ENCODE measurements at places on chromosomes 2 and 18. TPM values are rescaled to one million over a fixed set of nuclear protein-coding genes. Genes with fewer than 3 reads are reported as not detected.
A peak's percentile ranks its signal among the peaks of the same experiment; 100 is the strongest.

The ESPNL gene
- 1.5 TPM for total RNA-seq

The CYTIP gene
- total RNA-seq: not detected

The AKAIN1 gene
- not detected for total RNA-seq

The IL36RN gene
- not detected for total RNA-seq

The EFHD1 gene
- total RNA-seq: 3.8 TPM

The ZNF521 gene
- total RNA-seq: 1.6 TPM

GRCh38 chr18:12308386-12309100 lies 502 bp downstream of the TUBB6 start:
- peak; percentile 91 for DNase-seq

DNA sequence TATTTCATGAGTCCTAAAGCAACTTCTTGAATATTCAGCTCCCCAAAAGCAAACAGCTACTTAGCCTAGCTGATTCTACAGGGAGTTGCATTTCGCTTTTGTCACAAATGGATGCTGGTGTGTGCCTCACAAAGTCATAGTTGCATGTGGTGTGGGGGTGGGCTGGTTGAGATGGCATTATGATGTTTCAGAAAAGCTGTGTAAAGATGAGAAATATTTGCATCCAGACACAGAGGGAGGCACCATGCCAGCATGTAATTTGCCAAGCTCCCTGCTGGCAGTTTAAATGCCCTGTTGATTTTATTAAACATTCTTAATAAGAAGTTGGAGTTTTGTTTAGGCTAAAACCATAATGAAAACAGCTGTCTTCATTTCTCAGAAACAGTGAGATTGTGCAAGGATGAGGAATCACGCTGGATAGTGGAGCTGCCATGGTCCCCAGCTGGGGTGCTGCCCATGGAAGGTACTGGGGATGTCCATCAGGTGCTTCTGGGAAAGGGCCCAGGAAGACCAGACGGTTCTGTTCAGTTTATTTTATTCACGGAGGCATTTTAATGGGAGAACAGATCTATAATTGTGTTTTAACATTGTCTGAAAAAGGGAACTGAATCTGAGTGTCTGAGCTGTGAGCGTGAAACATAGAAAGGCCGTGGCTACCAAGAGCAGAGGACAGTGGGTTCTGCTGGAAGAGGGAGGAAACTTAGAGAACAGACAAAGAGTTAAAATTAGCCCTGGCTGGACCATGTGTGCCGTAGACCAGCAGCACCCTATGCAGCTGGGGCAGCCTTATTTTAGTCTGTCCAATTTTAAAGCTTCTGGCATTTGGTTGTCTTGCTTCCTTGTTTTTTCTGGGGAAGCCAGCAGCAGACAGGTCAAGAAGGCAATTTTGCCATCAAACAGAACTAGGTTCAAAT lies 177.1 kb downstream of the FAM210A start:
- DNase-seq: no peak

- no peak for DNase-seq
Measured at GRCh38 chr2:11371092-11371937, 26.9 kb upstream of the ROCK2 start.

- no peak for DNase-seq
Measured at GRCh38 chr2:183799761-183800160, 675.5 kb downstream of the NUP35 start.

DNA sequence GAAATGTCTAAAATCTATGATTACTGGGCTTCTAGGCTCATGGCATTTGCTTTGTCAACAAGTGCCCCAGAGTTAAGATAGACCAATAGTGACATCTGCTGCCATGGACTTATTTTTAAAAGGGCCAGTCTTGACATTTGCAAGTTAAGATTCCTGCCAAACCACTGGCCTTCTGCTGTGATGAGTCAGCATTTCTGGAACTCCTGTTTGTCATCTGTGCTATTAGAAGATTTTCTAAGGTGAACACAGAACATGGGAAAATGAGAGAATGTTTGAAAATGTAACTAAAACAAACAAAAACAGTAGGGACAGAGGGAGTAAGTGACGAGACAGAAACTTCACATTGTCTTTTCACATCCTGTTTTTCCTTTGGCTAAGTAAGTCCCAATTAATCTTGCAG lies 93.7 kb upstream of the WDR75 start:
- DNase-seq: peak; percentile 7

GRCh38 chr2:135962366-135963123 lies 22.9 kb downstream of the DARS1 start:
- DNase-seq: no peak

DNA sequence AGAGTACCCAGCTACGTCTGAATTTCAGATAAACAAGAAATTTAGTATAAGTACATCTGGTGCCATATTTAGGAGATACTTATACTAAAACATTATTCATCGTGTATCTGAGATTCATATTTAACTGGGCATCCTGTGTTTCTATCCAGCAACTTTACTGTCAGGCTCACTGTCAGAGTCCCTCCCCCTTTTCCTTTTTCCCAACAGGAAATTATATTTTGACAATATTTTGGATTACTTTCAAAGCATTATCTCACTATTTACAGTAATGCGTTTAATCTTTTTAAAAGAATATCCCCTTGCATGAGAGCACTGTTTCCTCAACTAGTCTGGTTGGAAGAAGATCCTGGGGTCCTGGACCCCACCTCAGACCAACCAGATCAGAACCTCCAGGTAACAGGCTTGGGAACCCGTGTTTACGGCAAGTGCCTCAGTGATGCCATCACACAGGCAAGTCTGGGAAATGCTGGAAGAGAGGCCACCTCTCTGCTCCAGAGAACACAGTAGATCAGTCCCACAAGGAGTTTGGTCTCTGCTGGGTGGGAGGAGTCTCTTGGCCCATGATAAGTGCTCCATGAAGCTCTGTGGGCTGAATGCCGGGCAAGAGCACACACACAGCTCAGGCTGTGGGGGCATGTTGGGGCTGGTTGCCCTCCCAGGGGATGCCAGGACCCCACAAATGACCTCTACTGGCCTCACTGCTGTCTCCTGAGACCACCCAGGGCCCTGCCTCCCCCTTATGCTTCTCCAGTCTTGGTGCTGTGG lies 84.2 kb upstream of the UXS1 start:
- no peak for DNase-seq

DNA sequence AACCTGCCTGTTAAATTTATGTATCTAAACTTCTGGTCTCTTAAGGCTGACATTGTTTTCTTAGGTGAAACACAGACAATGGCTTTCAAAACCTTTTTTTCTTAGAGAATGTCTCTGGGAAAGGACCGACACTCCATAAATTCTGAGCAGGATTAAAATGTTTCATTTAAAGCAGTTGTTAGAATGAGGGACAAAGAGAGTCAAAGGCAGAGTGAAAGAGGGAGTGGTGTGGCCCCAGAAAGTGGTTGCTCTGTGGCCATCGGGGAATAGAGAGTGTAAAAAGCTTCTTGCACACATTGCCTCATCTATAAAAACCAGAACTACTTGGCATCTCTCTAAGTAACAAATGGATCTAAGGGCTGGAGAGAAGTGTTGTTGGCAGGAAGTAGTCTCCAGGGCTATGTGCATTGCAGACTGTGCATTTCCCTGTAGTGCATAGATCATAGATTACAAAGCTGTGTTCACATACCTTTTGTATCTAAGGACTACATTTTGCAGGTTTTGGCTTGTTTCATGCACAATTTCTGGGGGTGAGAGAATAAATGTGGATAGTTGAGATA lies 3.6 kb downstream of the RPRM start:
- no peak for DNase-seq
